ENCODE measurements at places on chromosomes 12 and 14.
A peak's percentile ranks its signal among the peaks of the same experiment; 100 is the strongest.

DNA sequence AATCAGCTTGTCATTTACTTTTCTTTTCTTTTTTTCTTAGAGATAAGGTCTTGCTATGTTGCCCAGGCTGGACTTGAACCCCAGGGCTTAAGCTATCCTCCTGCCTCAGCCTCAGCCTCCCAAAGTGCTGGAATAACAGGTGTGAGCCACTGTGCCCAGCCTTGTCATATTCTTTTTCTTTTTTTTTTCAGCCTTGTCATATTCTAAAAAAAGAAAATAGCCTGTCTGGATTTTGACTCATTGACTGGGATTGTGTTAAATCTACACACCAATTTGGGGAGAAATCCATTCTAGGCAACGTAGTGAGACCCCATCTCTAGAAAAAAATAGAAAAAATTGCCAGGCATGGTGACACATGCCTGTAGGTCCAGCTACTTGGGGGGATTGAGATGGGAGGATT, 24.1 kb downstream of the ATP5MC2 start:
- no peak for DNase-seq

GRCh38 chr12:43551971-43552559, at the start of gene ADAMTS20:
Gene ADAMTS20 (minus strand): TSS chr12:43552203. CDS start chr12:43551921, 282 bp downstream.
- peak; percentile 88 for DNase-seq

- no peak for DNase-seq
Observed at GRCh38 chr12:52947738-52948423, 1.0 kb upstream of the KRT18 start.

DNA sequence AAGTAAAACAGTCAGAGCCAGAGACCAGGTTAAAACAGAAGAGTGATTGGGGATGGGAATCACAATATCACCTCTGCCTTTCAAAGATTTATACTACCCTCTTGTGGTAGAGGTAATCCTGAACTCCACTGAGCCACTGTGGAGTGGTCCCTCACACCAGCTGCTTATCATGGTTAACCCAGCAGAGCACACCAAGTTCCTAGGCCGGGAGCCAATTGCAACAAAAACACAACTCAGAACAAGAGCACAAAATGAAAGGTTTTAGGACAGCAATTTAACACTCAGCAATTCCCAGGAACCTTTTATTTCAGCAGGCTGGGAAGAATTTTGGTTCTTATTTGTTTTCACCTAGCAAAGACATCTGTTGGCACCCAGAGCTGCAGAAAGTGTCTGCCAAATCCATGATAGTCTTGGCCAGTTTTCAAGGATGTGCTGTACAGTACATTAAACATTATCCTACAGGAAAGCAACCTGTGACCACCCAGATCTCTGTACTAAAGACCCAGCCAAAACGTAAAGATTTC, 220.5 kb upstream of the ATXN7L3B start:
- peak; percentile 31 for DNase-seq

GRCh38 chr14:36884049-36884448, 222.4 kb downstream of the PAX9 start:
- DNase-seq: no peak

- DNase-seq: no peak
Observed at GRCh38 chr14:53824061-53824460, 132.6 kb downstream of the BMP4 start.

All from right kidney (tissue), 9 donors.